ENCODE measurements at places on chromosomes 7 and 10. TPM values are rescaled to one million over a fixed set of nuclear protein-coding genes. Genes with fewer than 3 reads are reported as not detected.

DNA sequence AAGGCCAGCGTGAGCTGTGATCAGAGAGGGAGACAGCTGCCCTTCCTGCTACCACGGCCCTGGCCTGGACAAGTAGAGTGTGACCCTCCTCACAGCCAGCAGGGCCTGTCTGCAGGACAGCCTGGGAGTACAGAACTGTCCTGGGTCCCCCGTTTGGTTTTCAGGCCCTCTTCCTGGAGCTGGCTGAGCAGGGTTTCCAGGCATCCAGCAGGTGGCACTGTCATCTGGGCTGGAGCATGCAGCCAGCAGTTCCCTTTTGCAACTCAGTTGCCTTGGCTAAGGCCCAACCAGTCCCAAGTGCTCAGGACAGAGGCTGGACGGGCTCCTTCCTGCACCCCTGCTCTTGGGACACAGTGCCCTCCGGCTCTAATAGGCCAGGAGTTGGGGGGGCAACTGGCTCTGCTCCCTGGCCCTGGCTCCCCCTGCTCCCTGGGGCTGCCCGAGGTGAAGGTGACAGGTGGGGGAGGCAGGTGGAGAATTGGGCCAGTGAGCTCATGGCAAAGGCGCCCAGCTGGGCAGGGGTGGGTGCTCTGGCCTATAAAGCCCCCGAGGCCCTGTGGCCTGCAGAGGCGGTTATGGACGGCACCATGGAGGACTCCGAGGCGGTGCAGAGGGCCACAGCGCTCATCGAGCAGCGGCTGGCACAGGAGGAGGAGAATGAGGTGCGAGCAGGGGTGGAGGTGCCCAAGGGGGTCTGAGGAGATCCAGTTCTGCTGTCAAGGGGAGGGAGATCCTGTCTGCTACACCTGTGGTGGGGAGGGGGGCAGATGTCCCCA, at the start of gene ANKRD2:
ANKRD2 (plus strand) TSS at position 566 of the 776 bp plus-strand sequence; CDS start at position 576, 10 bp downstream.
- no peaks in the 10 kb centered on the region for H3K4me1 ChIP-seq
- no peak within 1 kb of the TSS for H3K4me3 ChIP-seq
- DNase-seq, result peak; percentile 30
- H3K27me3 ChIP-seq, result peaks cover 4% of the 10 kb centered on the region
- no peak within 1 kb of the TSS for H3K27ac ChIP-seq
- H3K36me3 ChIP-seq, result no peaks in the 10 kb centered on the region

Gene CRYGN
- total RNA-seq, result not detected

Gene ADCY1
- not detected for total RNA-seq

- peaks cover 15% of the 10 kb centered on the region for H3K4me1 ChIP-seq
- H3K4me3 ChIP-seq, result no peak overlapping the region
These were observed 8.7 kb upstream of the BAZ1B start for GRCh38 chr7:73530800-73531199.

- no peak overlapping the region for H3K27ac ChIP-seq
- peaks cover 3% of the 10 kb centered on the region for H3K4me1 ChIP-seq
- H3K4me3 ChIP-seq, result no peak overlapping the region
- no peaks in the 10 kb centered on the region for H3K27me3 ChIP-seq
- DNase-seq, result no peak
These were observed 464.1 kb downstream of the SUGCT start for GRCh38 chr7:40598915-40599314.

Gene MKI67
- total RNA-seq, result 3.5 TPM

All from activated B cell treated with CpG ODN at 0.5 μM for 24 hours (primary cell).